ENCODE measurements at places on chromosomes 11 and 22.

GRCh38 chr22:30398685-30399680, 2.2 kb downstream of the SEC14L2 start:
- DNase-seq = no peak

- DNase-seq = no peak
Measured at GRCh38 chr11:27296497-27296896, 66.5 kb downstream of the CCDC34 start.

GRCh38 chr22:23751441-23751996, 607 bp upstream of the ZNF70 start:
- no peak for DNase-seq

GRCh38 chr22:27988704-27989103, 69.6 kb upstream of the PITPNB start:
- DNase-seq = no peak

- DNase-seq = no peak
Measured at GRCh38 chr11:79727221-79727620, 286.4 kb upstream of the TENM4 start.

- no peak for DNase-seq
Measured at GRCh38 chr22:26857169-26857568, 199.8 kb downstream of the MIAT start.

DNA sequence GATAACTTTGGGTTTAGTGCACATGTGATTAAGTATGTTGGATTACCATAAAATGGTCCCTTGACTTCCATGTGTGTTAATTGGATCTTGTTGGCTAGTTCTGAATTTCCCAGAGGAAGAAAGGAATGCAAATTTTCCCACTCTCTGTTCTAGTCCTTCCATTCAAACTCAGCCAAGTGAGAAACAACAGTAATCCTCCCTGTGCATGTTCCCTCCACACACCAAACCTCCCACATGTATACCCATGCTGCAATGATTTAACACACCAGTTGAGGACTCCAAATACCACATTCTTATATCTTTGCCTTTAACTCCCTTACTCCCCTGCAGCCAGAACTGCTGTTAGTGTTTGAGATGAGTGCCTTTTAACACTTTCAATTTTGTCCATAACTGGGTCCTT, 1158.9 kb downstream of the DLG2 start:
- no peak for DNase-seq

DNA sequence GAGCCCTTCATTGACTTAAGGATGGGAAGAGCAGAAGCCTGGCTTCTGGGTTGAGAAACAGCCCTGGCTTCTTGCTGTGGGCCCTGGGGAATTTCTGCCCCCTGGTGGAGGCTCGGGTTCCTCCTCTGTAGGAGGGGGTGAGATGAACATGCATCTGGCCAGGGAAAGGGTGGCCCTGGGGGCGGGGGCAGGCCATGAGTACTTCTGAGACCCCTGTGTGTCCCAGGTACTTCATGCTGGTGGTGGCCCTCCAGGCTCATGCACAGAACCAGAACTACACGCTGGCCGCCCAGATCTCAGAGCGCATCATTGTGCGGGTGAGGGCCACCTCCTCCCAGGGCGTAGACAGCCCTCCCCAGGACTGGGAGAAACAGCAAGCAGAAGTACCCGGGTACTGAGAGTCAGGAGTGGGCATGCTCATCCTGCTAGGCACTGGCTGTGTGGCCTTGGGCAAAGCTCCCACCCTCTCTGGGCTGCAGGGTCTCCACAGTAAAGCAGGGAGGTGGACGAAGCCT, 15.8 kb downstream of the TMEM258 start:
- DNase-seq = no peak

DNA sequence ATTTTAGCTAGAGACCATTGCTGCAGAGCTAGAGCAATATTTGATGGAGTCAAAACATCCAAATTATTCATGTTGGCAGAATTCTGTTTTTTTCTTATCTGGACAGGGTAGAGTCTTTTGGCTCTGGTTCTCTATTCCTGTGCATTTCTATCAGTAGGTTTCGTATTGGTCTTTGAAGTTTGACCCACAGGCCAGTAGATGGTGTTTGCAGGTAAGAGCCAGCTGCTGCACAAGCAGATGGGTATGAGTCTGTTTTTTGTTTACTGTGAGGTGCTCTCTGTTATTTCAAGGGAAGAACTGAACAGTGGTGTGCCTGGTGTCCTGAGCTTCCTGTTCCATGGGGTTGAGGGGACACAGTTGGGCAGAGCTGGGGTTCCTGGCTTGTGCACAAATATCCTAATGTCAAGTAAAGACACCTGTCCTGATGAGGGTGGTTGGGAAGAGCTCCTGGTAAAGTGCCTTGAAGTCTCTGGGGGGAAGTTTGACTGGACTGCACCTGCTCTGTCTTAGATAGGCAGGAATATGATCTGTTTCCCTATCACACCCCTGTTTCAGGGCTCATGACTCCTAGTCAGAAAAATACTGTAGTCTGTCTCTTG, 34.0 kb upstream of the SLC22A25 start:
- DNase-seq = no peak

DNA sequence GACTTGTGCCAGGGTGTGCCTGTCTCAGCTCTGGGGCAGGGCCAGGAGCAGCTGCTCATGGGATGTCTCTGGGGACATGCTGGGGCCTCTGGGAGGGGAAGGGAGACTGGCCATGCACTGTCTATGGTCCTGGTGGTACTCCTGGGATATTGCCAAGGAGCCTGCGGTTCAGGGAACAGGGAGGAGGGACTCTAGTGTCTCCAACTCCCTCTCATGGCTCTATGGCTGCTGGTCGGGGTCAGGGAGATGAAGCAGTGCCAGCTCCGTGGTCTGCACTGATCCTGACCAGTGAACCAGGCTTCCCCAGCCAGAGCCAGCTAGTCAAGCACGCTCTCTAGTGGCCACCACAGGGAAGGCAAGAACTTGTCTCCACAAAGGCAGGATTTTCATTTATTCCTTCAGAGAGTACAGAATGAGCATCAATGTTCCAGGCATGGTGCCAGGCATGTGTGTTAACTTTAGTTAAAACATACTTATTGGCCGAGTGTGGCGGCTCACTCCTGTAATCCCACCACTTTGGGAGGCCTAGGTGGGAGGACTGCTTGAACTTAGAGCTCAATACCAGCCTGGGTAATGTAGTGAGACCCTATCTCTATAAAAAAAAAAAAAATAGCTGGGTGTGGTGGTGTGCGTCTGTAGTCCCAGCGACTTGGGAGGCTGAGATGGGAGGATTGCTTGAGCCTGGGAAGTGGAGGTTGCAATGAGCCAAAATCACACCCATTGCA, 2.5 kb upstream of the BEST1 start:
- peak; percentile 80 for DNase-seq

GRCh38 chr11:60763692-60764369, 7.2 kb downstream of the MS4A15 start:
- no peak for DNase-seq

DNA sequence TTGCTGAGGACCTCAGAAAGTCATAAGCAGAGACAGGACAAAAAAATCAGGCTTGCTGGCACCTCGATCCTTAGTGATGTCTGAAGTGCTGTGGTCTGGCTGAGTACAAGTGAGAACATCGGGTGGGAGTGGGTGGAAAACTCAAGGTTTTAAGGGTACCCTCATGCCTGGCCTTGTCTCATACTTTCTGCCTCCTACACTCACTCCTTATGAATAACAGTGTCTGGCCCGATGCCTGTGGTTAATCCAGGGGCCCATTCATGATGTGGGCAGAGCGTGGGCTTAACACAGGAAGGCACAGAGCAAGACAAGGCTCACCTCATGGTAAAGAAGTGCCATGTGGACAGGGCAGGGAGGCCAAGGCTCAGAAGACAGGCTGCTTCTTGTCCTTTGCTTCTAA, 11.0 kb upstream of the UCP3 start:
- no peak for DNase-seq

DNA sequence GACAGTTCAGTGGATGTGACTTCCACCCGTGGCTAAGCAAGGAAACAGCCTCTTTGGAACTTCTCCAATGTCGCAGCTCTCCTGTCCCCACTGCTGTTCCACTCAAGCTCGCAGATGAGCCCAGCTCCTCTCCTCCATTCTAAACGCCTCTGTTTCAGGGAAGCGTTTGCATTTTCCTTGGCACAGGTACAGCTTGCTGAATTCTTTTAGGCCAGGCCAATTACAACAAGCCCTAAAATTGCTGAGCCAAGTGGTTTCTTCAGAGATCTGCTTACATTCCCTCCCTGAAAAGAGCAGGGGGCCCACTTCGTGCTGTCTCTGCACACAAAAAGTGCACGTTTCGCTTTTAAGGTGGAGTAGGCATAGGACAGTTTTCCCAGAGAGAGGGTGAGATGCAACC, 91.5 kb upstream of the BLID start:
- DNase-seq = no peak

GRCh38 chr11:132330515-132330914, 960.1 kb downstream of the NTM start:
- DNase-seq = no peak

- DNase-seq = no peak
Measured at GRCh38 chr11:130299978-130300377, 14.7 kb downstream of the ZBTB44 start.

DNA sequence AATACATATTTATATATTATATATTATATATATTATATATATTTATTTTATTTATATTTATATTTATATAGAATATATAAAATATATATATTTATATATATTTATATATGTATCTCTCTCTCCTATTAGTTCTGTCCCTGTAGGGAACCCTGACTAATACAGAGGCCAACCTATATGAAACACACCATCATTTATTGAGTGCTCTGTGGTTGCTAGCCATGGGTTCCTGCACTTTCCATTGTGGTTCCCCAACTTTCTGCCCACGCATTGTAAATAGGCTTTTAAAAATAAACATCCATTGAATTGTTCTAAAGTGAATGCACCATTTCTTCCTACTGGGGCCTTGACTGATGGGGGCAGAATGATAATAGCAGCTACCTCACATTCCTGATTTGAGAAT, 93.8 kb upstream of the SESN3 start:
- DNase-seq = no peak

- no peak for DNase-seq
Measured at GRCh38 chr11:70151671-70152070, 51.4 kb upstream of the FADD start.

DNA sequence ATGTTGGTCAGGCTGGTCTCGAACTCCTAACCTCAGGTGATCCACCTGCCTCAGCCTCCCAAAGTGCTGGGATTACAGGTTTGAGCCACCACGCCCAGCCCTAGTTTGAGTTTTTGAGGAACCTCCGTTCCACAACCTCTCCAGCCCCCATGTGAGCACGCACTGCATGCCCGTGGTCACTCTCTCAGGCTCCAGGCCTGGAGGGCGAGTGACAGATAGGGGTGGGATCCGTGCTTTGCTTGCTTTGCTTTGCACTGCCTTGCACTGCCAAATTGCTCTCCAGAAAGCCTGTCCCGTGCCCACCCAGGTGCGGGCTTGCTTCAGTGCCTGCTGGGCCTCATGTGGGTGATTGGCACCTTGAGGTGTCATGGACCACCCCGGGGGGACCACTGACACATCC, 29.9 kb downstream of the FGF4 start:
- no peak for DNase-seq

- DNase-seq = no peak
Measured at GRCh38 chr11:61486779-61487178, 21.8 kb upstream of the LRRC10B start.

GRCh38 chr22:44206696-44207095, 26.0 kb downstream of the PARVG start:
- no peak for DNase-seq

- no peak for DNase-seq
Measured at GRCh38 chr11:9601037-9601875, 27.8 kb downstream of the WEE1 start.

GRCh38 chr22:38107692-38108515, 2.6 kb downstream of the BAIAP2L2 start:
- DNase-seq = peak; percentile 22

DNA sequence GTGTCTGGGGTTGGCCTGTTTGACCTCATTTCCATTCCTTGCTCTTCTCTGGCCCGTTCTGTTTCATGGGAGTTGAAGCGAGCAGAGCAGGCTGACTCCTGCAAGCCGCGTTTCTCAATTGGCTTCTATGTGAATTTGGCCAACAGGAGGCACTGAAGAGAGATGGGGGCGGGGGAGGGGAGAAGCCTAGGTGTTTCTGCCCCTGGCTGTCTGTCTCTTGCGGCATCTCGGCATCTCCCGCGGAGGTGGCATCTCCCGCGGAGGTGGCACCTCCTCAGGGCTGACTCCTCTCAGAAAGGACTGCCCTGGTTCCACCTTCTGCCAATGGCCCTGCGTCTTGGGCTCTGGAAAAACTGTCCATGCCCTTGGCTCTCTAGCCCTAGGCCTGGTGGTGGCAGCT, 125.6 kb upstream of the CSNK2A3 start:
- no peak for DNase-seq

GRCh38 chr11:88377646-88378045, 40.1 kb upstream of the CTSC start:
- DNase-seq = no peak

DNA sequence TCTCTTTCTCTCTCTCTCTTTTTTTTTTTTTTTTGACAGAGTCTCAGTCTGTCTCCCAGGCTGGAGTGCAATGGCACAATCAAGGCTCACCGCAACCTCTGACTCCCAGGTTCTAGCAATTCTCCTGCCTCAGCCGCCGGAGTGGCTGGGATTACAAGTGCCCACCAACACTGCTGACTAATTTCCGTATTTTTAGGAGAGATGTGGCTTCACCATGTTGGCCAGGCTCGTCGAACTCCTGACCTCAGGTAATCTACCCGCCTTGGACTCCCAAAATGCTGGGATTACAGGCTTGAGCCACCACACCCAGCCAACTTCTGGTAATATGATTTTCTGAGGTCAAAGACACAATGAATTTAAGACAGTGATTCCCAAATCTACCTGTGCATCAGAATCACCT, 659.8 kb upstream of the CCDC90B start:
- no peak for DNase-seq

DNA sequence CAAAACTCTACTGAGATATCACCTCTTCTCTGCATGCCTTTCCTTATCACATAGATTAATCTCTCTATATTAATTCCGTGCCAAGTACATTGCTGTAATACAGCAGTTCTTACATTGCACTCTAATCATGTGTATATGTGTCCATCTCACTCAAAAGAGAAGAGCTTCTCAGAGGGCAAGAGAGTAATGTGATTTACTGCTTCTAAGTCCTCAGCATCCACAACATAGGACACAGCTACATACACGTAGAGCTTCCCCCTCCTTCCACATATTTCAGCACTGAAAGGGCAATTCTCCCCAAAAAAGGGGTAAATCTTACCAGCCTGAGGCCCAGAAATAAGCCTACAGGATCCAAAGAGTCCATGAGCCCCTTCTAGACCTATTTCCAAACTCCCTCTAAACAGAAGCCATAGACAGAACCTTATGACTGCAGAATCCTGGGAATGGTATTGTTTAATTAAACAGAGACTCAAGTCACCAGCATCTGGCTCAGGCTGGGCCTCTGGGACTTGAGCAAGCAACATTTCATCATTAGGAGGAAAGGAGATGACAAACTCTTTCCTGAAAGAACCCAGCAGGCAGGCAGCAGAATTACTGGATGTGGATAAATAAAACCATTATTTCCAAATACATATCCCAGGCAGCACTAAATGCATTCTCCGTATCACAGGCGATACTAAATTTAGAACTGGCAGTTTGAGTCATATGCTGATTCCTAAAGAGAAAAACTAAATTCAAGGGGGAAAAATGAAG, 87.2 kb downstream of the KCNC1 start:
- DNase-seq = peak; percentile 49

Measured in GM04504 (cell line).